ENCODE measurements at places on chromosomes 4 and X. TPM values are rescaled to one million over a fixed set of nuclear protein-coding genes. Genes with fewer than 3 reads are reported as not detected.

Gene NAP1L2
- 0.38 TPM for total RNA-seq

Gene NPFFR2
- 0.26 TPM for total RNA-seq

Gene CRLF2
- total RNA-seq = not detected

Gene RAB41
- total RNA-seq = not detected

Gene CXCR3
- not detected for total RNA-seq

Gene AFM
- not detected for total RNA-seq

All from bronchial epithelial cell (primary cell).